Activated CD4-positive, alpha-beta T cell treated with anti-CD3 and anti-CD28 coated beads, Interleukin-2, amount 50 U/mL, for 24 hours (primary cell): ENCODE measurements at places on chromosomes 7 and 10.
A peak's percentile ranks its signal among the peaks of the same experiment; 100 is the strongest.

DNA sequence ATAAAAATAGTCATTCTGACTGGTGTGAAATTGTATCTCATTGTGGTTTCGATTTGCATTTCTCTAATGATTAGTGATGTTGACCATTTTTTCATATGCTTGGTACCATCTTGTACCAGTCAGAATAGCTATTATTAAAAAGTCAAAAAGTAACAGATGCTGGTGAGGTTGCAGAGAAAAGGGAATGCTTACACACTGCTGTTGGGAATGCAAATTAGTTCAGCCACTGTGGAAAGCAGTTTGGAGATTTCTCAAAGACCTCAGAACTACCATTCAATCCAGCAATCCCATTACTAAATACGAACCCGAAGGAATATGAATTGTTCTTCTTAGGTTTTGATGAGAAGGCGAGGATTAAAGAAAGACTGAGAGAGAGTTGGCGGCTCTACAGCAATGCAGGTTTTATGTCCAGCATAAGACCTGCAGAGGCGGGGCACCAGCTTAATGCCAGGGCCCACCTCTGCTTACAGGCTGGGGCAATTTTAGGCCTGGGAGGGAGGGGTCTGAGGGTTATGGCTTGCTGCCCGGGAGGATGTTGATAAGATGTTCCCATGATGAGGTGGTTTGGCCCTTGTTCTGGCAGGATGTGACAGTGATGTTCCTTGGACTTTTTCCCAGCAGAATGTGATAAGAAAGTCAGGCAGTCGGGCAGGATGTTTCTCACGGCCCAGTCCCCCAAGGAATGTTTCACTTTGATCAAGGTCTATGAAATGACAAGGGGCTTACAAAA, 74.4 kb downstream of the MEST start:
- DNase-seq = no peak

DNA sequence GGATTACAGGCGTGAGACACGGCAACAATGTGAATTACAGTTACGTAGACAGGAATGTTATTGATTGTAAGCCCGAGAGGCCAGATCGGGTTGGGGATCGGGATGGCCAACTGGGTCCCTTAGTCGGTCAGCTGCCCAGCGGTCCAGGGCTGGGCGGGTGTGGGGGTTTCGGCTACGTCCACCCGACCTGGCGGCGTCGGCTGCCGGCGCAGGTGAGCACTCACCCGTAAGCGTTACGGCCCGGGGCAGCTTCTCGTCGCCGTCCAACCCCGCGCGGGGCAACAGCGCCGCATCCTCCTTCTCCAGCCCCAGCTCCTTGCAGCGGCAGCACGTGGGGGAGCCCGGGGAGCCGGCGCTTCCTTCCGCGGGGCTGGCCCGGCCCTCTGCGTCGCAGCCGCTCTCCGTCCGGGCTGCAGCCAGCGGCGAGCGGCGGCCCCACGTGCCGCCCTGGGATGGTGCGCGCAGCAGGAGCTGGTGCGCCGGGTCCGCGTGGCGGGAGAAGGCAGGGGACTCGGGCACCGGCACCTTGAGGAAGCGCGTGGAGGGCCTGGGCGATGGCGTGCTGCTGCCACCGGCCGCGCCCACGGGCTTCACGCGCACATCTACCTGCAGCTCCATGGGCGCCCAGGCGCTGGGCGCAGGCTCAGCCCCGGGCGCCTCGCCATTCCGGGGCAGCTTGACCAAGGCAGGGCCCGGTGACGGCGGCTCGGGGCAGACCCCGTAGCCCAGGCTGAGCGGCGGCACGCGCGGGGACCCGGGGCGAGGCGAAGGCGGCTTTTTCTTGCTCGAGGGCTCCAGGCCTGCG, 609 bp downstream of the KLRG2 start:
- no peak for DNase-seq

DNA sequence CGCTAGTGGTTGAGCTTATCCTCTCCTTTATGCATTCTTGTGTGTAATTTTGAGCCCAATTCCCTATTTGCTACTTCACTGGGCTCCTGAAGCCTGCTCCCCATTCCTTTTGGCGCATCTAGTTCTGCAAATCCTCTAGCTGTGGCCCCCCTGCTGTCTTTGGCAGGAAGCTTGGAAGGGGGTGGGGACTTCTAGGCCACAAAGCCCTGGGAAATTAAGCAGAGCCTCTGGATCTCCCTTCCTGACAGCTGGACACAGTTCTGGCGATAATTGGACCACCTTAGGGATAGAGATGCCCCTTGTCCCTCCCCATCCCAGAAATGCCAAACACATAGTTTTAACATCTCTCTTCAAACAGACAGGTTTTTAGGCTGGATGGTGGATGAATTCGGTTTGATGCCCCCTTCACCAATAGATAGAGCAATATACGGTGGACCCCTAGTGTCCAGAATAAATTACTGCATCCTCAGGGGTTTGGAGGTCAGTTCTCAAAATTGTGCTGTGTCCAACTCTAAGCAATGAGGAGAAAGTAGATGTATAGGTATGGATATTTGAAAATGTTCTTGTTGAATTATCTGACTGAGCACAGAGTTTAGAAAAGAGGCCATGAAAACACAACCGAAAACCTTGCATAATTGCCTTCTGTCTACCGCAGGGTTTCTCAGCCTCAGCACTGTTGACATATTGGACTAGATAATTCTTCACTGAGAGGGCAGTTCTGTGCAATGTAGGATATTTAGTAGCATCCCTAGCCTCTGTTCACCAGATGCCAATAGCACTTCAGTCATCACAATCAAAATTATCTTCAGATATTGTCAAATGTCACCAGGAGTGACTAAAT, 75.5 kb downstream of the PAPSS2 start:
- peak; percentile 5 for DNase-seq

DNA sequence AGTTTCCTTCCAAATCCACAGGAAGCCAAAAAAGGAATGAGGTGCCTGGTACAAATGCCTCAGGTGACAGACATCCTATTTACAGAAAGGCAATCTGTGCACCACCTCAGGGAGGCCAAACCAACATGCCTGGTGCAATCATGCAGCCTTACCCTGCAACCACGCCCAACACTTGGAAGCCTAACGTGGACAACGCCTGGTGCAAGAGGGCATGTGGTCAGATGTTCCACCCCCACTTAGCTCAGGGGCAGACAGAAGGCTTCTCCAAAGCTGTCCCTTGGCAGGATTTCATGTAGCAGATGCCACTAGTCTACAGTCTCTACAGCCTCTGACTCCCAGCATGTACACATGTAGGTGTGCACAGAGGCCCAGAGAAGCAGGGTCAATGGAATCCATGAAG, 89.5 kb downstream of the KCNMA1 start:
- no peak for DNase-seq

- DNase-seq = no peak
Observed at GRCh38 chr10:109866995-109867635, 56.2 kb downstream of the XPNPEP1 start.

DNA sequence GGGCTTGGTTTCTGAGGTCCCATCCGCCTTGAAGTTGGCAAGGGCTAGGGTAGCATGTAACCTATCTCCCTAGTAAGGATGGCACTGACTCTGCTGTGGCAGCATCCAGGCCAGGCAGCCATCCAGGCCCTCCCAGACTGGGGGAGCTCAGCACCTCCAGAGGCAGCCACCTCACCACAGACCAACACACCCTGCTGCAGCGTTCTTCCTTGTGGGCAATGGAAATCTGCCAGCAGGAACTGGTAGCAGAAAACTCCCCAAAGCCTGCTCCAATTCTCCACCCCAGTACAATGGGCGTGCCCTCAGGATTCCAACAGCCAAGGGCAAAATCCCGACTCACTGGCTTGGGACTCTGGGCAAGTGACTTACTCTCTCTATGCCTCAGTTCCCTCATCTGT, 27.5 kb downstream of the DLG5 start:
- DNase-seq = no peak

- no peak for DNase-seq
Observed at GRCh38 chr10:89707372-89707771, 6.0 kb downstream of the KIF20B start.

DNA sequence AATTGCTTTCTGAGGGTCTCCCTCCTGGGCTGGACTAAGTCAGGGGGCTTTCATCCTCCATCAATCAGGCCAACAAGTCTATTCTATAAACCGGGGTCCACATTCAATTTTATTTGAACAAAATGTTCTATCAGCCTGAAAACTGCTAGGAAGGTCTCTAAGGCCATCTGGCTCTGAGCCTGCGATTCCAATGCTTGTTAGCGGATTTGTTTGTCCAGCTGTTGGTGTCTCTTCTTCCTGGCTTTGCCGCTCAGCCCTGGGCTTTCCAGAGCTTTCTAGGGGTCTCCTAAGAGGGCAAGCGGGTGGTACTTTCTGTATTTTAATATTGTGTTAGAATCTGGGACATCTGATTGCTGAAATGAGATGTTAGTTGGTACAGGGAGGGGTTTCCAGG, 136.7 kb downstream of the VIPR2 start:
- DNase-seq = no peak

GRCh38 chr7:45111298-45112223, at the start of gene TBRG4:
Gene TBRG4, minus strand, starts transcription at chr7:45111697. Its CDS starts 2,460 bp downstream, at chr7:45109237.
- DNase-seq = peak; percentile 90

DNA sequence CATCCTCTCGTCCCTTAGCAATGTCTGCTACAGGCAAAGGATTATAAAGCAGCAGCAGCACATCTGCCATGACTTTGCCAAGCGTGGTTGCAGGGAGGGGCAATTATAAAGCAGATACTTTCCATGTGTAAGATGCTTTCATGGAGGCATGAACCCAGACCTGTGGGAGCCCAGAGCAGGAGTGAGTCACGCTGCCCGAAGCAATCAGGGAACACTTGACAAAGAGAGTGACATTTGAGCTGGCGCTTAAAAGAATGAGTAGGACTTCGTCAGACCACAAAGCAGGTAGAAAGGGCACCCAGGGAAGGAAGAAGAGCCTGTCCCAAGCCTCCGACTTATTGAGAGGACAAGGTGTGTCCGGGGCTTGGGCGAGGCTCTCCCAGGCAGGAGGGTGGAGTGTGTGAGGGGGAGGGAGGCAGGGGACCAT, 147.2 kb downstream of the MYOF start:
- DNase-seq = no peak

DNA sequence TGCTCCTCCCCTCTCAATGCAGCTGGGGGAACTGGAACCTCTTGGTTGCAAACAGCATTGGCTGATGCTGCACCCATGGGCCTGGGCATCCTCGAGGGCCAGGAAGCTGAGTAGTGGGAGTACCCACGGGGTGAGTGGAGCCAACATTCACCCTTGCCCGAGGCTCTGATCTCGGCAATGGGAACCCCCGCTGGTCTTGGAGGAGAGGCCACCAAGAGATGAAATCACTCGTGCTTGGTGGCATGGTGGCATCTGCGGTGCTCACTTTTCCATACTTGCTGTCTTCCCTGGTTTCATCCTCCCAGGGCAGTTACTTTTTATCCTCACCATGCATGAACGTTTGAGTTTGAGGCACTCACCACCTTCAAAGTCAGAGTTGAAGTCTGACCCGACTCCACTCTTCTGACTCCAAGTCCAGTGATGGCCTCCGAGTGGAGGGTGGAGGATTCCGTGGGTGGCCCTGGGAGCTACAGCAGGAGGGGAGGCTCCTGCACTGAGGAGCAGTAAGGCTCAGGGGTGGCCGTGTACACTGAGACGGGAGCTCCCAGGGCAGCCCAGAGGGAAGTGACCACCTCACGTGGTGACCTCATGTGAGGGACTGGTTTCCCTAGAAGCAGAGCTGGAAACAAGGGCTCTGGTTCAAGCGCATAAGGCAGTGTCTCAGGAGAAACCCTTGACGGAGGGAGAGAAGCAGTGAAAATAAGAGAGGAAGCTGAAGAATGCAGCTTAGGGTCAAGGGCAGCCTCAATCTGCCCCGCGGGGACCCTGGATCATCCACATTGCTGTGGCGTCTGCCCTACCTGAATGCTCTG, 349.1 kb downstream of the TCERG1L start:
- no peak for DNase-seq

DNA sequence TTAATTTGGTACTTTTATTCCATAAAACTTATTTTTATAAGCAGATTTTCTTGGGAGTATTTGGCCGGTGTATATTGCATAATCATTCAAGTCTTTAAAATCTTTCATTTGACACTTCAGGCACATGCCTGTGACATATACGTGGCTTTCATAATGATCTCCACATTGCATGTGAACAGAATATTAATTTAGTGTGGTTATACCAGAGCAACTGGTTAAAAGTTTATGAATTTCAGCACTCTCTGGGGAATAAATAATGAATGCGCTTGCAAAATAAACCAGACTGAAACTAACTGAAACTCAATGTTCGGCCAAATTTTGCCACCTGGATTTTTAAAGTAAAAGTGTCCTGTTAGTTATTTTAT, 242.3 kb downstream of the GLI3 start:
- DNase-seq = no peak

DNA sequence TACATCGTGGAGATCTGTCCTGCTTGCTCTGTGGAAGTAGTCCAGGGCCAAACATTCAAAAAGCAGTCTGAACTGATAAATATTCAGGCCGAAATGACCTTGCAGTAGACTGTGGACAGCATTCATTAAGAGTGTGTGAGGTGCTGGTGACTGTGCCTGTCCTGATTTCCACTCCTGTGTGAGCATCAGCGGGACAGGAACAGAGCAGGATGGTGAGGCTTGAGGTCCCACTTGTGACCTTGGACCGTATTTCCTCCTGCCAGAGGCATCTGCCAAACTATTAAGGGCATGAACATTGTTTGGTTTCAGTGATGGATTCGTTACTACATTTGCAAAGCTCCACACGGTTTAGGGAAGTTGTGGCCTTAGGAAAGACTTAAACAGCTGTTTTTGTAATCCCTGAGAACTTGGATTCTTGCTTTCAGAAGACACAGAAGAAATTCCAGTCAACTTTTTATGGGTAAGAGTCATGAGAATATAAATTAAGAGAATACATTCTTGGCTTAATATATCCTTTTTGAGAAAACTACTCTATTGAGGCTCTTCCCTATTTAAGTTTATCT, 32.8 kb downstream of the CCNY start:
- DNase-seq = no peak

DNA sequence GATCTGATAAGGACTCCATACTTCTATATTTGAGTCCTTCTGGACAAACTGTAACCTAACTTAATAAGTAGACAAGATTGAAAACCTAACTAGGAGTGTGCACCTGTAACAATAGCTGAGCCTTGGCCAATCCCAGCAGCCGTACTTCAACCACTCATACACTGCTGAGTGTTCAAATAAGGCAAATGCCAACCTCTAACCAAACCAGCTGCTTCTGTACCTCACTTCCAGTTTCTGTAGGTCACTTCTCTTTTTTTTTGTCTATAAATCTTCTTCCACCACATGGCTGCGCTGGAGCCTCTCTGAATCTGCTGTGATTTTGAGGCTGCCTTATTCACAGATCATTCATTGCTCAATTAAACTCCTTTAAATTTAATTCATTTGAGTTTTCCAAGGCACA, 753.2 kb downstream of the DNAJB9 start:
- no peak for DNase-seq

DNA sequence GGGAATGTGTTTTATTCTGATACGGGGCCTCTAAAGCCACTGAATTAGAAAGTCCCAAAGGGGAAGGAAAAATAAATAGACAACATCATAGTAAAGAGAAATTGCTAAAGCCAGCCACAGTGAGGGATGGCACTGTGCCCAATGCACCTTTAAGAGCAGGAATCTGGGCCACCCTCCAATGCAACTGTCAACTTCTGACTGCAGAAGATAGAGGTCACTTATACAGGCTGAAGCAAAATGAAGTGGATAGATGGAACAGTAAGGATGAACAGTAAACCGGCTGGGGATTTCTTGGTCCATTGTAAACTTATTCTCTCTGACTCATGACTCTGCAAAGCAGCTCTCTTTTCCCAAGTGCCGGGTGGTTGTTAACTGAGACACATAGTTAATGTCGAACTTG, 54.0 kb upstream of the KCNIP2 start:
- no peak for DNase-seq
